ENCODE measurements at places on chromosomes 12 and 14. TPM values are rescaled to one million over a fixed set of nuclear protein-coding genes. Genes with fewer than 3 reads are reported as not detected.

GARIN6 gene
- total RNA-seq, result not detected

RFX4 gene
- total RNA-seq, result not detected

ZNF384 gene
- 28.2 TPM for total RNA-seq

CLEC1B gene
- not detected for total RNA-seq

DPF3 gene
- 4.4 TPM for total RNA-seq

CCDC88C gene
- total RNA-seq, result 32.5 TPM

DHH gene
- total RNA-seq, result 5.3 TPM

ABCC9 gene
- total RNA-seq, result 0.07 TPM

OVCH1 gene
- under 0.01 TPM for total RNA-seq

KRT77 gene
- not detected for total RNA-seq

LRRK2 gene
- 3.6 TPM for total RNA-seq

OR9K2 gene
- not detected for total RNA-seq

LBHD2 gene
- not detected for total RNA-seq

EXD2 gene
- total RNA-seq, result 25.5 TPM

KLRC3 gene
- not detected for total RNA-seq

DPY19L2 gene
- 3.0 TPM for total RNA-seq

NINJ2 gene
- total RNA-seq, result 1.4 TPM

MED6 gene
- total RNA-seq, result 41.0 TPM

LRRIQ1 gene
- total RNA-seq, result 0.72 TPM

GPR162 gene
- total RNA-seq, result 9.4 TPM

MYF5 gene
- not detected for total RNA-seq

TSPAN11 gene
- 3.2 TPM for total RNA-seq

CD163 gene
- total RNA-seq, result not detected

CFAP73 gene
- total RNA-seq, result not detected

GRIP1 gene
- 0.07 TPM for total RNA-seq

SIX1 gene
- 1.2 TPM for total RNA-seq

CLEC1A gene
- total RNA-seq, result 10.6 TPM

RNF10 gene
- total RNA-seq, result 165 TPM

MDM1 gene
- 21.1 TPM for total RNA-seq

PRH2 gene
- total RNA-seq, result not detected

BHLHE41 gene
- total RNA-seq, result 0.07 TPM

TAS2R50 gene
- total RNA-seq, result 6.0 TPM

CACNA1C gene
- not detected for total RNA-seq

CLEC4D gene
- total RNA-seq, result not detected

SLC22A17 gene
- 1.1 TPM for total RNA-seq

CRIP1 gene
- total RNA-seq, result 0.53 TPM

RIPK3 gene
- total RNA-seq, result 2.1 TPM

NKX2-1 gene
- not detected for total RNA-seq

APOLD1 gene
- total RNA-seq, result 3.1 TPM

HSPA2 gene
- total RNA-seq, result 3.8 TPM

IL23A gene
- not detected for total RNA-seq

PLCZ1 gene
- total RNA-seq, result 0.27 TPM

NRL gene
- total RNA-seq, result 0.57 TPM

PROX2 gene
- not detected for total RNA-seq

KRT2 gene
- total RNA-seq, result not detected

PDE3A gene
- total RNA-seq, result 106 TPM

NDRG2 gene
- not detected for total RNA-seq
